ENCODE measurements at places on chromosomes 3 and 15.

DNA sequence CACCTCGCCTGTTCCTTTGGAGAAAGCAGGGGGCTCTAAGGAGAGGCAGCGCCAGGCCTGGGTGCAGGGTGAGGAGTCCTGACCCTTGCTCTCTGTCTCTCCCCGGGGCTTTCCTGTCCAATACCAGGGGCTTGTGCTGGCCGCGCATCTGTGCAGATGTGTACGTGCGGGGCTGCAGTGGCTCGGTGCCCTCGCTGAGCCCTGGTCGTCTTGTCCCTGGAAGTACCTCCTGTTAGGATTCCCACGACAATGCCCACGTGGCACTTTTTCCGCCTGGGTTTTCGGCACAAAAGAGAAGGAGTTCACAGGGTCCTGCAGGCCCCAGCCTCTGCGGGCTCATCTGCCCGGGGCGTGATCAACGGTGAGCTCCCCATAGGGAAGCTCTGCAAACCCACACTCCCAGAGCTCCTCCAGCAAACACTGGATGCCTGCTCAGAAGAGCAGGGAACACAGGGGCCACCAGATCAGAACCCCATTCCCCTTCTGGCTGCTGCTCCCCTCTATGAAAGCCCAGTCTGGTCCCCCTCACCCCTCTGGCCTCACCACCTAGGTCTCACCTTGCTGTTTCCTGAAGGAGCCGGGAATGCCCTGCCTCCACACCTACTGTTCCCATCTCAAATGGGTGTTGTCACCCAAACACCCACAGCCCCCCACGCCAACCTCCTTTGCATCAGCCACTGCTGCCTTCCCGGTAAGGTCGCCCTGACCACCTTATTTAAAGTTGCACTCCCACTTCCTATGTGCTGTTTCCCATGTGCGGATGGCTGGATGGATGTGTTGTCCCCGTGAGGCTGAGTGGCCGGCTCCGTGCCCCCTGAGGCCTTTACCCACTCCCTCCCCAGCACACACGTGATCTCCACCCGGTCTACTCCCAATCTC is 62.6 kb upstream of the PRR20G start:
- no peak for DNase-seq

DNA sequence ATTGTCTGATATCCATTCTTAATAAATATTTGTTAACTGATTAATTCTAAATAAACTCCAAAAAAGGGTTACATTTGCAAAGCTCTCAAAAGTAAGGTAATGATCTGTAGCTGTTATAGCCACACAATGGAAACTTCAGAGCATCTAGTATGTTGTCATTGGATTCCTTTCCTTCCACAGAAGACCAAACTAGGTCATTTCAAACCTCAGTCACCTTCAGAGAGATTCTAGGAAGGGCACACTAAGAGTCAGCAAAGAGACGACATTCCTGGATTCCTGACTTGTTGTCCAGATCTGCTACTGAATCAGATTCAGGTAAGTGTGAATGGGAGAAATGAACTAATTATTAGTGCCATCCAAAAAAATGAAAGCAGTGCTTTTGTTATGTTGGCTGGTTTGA is 3.0 kb upstream of the COL8A1 start:
- no peak for DNase-seq

GRCh38 chr3:21938267-21938681 is 187.3 kb upstream of the ZNF385D start:
- DNase-seq, result no peak

GRCh38 chr15:27993996-27994780 is 104.9 kb downstream of the OCA2 start:
- DNase-seq, result no peak

- no peak for DNase-seq
Observed at GRCh38 chr15:77675806-77676415, 43.2 kb upstream of the LINGO1 start.

DNA sequence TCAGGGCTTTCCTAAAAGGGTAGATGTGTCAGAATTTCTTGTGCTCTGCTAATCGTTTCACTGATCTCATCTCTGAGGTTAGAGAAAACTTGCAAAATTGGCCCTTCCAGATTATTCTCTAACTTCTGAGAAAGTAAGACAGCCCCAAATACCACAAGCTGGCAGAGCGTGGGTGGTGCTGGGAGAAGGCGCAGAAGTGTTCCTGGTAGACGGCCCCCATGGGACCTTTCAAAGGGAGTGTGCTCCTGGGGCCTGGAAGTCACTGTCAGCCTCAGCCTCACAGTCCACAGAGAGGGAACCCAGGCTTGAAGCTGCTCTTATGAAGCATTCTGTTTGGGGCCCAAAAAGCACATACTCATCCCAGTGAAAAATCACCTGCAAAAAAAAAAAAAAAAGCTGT is 86.5 kb upstream of the PFN2 start:
- no peak for DNase-seq

GRCh38 chr15:88878720-88879184 is 16.6 kb downstream of the HAPLN3 start:
- no peak for DNase-seq

- DNase-seq, result no peak
Observed at GRCh38 chr3:139519998-139520737, 19.4 kb downstream of the RBP1 start.

DNA sequence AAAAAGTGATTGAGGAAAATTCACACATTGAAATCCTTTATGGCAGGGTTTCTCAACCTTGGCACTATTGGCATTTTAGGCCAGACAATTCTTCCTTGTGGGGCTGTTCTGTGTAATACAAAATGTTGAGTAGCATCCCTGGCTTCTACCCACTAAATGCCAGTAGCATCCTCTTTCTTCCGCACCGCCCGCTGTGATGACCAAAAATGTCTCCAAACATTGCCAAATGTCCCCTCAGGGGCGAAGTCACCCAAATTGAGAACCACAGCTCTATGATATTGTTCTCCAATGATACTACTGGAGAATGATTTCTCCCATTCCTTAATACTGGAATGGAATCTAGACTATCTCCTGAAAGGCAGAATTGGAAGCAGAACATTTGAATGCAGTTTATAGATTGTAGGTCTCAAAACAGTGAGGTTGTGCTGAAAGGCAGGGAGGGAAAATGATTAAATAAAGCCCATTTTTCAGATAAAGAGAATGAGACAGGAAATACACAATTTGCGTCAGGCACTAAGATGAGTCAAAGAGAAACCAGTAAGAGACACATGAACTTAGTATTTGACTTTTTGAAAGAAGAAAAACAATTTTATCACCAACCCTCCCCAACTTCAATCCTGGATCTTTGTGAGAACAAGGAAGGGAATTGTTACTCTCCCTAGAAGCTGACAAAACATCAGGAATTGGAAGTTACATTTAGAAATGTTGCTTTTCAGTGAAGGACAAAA is 101.6 kb upstream of the TNIK start:
- DNase-seq, result no peak

GRCh38 chr3:181253796-181254195 is 264.3 kb upstream of the DNAJC19 start:
- DNase-seq, result no peak

- DNase-seq, result no peak
Observed at GRCh38 chr15:100211855-100212850, 129.6 kb downstream of the ADAMTS17 start.

DNA sequence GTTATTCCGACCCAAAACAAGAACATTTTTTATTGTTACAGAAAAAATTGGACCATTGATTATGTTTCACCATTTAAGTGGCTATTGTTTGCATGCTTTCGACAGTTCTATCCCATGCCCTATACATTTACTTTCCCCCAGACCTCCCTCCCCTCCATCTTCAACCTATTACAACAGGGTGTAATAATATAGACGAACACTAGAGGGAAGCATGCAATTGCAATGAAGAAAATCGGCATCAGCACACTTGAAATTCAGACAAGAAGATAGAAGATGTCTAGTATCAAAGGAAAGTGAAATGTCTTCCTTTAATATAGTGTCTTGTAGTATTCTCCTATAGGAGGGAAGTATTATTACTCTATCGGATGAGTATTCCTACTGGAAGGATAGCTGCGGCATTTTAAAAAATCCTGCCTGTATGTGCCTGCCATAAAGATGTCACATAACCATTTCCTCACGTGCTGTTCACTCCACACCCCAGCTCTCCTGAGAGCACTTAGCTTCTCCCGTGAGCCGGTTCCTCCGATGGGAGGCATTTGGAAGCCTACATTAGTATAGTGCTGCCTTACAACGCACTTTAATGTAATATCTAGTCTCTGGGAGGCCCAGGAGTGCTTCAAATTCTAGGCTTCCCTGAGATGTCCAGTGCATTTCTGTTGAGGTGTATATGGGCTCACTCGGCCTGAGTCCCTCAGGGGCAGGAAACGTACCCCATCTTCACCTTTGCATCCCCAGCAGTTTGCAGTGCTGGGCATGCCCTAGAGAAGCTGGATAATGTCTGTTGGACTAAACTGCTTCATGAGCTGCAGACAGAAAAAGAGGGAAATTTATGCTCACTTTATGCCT is 17.8 kb upstream of the ERICH6 start:
- no peak for DNase-seq

GRCh38 chr15:65083262-65083701 is 6.7 kb downstream of the KBTBD13 start:
- peak; percentile 93 for DNase-seq

DNA sequence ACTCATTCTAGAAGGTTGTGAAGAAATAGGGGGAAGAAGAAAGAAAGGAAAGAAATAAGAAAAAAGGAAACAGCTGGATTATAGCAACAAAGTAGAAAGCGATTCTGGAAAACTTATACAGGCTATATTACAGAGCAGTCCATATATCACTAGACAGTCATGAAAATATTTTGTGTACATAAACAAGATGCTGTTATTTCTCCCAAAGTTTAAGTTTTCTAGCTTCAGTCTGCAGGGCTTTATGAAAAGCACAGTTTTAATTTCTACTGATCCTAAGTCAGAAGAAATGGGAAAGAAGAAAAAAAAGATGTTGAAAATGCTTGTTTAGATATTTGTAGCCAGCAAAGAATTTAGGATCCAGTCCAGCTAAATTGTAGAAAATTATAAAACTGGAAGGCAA is 321.4 kb upstream of the NDN start:
- peak; percentile 15 for DNase-seq

DNA sequence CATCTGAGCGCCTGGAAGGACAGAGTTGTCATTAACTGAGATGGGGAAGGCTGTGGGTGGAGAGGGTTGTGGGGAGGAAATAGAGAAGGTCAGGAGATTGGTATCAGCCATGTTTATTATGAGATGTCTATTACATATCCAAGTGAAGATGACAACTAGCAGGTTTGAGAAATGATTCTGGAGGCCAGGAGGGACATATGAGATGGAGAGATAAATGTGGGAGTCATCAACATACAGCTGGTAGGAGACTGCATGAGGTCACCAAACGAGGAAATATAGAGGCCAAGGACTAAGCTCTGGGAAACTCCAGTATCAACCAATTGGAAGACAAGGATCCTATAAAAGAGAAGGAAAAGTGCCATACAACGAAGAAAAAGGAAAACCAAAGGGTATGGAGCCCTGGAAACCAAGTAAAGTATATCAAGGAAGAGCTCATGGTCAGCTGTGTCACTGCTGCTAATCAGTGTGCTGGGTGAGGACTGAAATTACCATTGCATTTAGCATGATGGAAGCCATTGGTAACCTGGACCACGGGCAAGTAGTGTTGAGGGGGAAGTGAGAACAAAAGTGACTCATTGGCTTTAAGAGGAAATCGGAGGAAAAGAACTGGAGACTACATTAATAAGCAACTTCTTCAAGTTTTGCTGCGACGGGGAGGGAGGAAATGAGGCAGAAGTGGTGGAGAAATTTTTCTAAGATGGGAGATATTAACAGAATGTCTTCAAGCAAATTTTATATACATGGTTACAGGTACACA is 14.0 kb upstream of the UACA start:
- DNase-seq, result no peak

DNA sequence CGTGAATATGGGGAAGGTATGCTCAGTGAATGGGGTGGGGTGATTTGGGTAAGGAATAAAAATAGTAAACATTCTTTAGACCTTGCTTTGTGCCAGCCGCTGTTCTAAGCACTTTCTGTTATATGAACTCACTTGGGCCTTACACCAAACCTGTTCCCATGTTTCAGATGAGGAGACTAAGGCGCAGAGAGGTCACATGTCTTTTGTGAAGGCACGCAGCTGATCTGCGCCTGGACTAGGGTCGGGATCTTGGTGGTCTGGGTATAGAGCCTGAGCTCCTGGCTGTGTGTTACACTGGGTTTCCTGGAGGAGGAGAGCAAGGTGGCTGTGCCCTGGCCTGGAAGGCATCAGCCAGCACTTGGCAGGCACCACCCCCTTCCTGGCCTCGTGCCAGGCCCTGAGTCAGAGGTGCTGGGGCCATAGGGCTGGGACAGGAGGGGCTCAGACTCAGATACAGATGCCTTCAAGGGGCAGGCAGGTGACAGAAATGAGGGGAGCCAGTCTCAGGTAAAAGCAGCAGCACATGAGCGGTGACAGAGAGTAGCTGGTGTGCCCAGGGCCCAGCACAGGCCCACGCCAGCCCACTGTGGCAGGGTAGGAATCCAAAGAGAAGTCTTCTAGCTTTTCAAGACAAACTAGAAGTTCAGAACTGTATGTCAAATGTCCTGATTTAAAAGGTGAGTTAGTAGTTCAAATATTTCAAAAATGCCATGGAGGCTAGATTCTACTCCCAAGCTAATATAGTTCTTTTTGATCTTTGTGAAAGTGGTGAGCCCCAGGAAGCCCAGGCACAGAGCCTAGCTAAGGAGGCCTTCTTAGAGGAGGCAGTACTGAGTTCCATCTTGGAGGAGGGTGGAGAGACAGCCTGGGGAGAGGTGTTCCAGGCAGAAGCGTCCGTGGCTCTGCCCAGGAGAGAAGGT is 83.1 kb downstream of the DNAJB8 start:
- DNase-seq, result peak; percentile 70

DNA sequence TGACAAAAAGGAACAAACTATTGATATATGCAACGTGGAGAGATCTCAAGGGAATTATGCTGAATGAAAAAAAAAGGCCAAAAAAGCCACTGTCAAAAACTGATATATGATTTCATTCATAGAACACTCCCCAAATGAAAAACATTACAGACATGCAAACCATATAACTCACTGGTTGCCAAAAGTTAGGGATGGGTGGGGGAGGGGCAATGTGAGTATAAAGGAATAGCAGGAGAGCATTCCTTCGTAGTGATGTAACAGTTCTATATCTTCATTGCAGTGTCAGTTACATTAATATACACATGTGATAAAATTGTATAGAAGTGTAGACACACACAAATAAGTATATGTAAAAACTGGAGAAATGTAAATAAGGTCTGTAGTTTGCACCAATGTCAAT is 12.2 kb downstream of the GBE1 start:
- no peak for DNase-seq

GRCh38 chr3:102972350-102972749 is 537.5 kb downstream of the ZPLD1 start:
- no peak for DNase-seq

DNA sequence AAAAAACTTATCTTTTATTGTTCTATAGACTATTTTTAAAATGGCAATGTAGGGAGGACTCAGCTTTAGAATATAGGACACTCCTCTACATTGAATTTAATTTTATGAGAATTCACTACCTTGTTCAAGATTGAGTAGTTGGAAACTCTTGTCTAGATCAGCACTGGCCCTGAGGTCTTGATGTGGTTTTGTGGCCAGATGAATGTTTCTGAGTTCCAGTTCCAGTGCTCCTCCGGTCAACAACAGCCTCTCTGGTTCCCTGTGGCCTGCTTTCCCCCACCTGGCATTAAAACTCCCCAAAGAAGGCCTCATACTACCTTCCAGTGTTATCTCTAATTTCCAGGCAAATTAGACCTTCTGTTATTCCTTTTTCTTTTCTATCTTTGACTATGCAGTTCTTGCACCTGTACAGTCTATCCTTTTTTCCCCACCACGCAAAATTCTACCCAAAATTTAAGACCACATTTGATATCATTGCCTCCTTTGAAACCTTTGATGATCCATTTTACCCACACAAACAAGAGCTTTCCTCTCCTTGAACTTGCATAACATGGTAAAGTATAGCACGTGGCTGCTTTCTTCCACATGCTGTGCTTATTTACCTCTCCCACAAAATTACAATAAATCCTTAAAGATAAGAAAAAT is 9.6 kb upstream of the ANP32A start:
- DNase-seq, result no peak

Data from left lung (tissue), 14 donors.